NCI-H2029 treated with DMSO at 0.1 percent for 48 hours (cell line): ENCODE measurements at places on chromosomes 2 and 18.

- no peak for DNase-seq
These were observed 1.7 kb downstream of the RNU4ATAC start for GRCh38 chr2:121532347-121532766.

DNA sequence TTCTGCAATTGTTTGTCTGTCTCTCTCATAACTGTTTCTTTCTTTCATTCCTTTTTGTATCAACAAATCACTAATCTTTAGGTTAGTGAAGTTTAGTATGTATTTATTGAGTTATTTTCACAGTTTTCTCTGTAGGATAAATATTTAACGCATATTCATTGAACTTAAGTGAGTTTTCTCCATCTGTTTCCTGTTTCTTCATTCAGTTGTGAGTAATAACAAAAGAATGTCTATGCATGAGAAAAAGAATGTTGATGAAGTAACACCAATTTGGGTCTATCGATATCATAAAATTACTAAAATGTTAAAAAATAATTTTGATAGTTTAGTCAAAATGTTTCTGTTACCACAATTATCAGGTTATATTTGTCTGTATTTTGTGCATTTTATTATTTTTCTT is 948.0 kb downstream of the DSC3 start:
- no peak for DNase-seq

DNA sequence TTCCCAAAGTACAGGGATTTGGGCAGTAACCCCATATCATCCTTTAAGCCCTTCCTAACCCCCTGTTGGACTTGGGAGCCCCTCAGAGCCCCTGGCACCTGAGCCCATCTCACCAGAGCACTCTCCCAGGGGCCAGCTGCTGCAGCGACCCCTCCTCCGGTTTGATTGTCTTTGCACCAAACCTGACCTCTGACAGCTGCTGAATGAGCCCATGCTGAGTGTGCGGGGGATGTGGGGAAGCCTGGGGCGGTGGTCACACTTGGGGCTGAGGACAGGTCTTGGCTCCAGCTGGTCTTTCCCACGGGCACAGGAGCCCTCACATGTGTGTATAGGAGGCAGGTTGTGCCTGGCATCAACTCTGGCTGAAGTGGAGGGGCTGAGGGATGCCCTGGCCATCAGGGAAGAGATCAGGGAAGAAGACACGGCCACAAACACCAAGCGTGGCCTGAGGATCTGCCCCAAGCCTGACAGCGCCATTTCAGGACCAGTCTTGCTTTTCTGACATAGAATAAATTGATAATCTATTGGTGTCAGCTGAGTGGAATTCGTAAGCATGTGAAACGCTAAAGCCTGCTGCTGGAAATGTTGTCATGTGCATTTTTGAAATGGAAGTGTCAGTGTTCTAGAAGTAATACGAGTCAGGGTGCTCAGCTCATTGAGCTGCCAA is 102.4 kb downstream of the ACKR3 start:
- no peak for DNase-seq

GRCh38 chr2:216159646-216160045 is 50.5 kb downstream of the XRCC5 start:
- DNase-seq = no peak

GRCh38 chr2:194765723-194766122 is 891.3 kb upstream of the SLC39A10 start:
- no peak for DNase-seq

DNA sequence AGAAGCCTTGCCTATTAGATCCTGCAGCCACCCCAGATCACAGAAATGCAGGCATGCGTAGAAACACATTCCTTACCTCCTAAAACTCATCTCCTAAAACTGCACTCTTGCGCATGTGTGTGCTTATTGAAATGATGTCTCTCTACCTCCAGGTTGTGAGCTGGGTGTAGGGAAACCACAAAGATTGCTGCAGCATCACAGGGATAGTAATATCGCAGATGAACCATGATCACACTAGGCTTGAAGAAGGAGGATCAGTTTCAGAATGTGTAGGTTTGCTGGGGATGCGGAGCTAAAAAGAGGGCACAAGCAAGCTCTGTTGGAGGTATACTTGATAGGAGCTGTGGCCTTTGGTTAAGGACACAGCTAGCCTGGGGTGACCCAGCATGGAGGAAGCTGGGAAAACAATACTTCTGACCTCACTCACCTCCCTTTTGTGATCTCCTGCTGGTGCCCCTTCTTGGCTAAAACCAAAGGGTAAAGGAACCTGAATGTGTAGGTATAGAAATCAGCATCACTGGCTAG is 118.8 kb downstream of the SETBP1 start:
- no peak for DNase-seq

- DNase-seq = no peak
These were observed 101.0 kb downstream of the ALPK2 start for GRCh38 chr18:58527952-58528287.

DNA sequence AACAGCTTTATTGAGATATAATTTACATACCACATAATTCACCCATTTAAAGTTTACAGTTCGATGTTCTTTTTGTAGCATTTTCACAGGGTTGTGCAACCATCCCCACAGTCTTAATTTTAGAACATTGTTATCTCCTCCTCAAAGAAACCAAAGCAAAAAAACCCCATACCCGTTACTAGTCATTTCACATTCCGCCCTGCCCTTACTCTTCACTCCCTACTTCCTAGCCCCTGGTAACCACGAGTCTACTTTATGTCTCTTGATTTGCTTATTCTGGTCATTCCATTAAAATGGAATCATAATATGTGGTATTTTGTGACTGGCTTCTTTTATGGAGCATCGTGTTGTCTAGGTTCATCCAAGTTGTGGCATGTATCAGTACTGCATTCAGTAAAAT is 137.7 kb downstream of the TANC1 start:
- no peak for DNase-seq

DNA sequence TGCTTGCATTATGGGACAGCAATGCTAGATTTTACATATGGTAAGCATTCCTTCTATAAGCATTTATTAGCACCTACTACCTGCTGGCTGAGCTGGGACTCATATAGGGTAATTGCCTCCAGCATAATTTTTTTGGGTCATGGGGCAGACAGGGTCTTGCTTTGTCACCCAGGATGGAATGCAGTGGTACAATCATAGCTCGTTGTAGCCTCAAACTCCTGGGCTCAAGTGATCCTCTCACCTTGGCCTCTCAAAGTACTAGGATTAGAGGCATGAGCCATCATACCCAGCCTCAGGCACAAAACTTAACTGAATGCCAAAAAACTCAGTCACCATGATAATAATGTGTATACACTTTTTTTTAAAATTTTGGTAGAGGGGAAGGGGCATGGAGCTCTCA is 35.3 kb downstream of the TMEM237 start:
- DNase-seq = no peak

- no peak for DNase-seq
These were observed 68.3 kb downstream of the NEB start for GRCh38 chr2:151665959-151666358.

GRCh38 chr2:176164611-176165369 is 7.7 kb downstream of the HOXD3 start:
- DNase-seq = no peak

DNA sequence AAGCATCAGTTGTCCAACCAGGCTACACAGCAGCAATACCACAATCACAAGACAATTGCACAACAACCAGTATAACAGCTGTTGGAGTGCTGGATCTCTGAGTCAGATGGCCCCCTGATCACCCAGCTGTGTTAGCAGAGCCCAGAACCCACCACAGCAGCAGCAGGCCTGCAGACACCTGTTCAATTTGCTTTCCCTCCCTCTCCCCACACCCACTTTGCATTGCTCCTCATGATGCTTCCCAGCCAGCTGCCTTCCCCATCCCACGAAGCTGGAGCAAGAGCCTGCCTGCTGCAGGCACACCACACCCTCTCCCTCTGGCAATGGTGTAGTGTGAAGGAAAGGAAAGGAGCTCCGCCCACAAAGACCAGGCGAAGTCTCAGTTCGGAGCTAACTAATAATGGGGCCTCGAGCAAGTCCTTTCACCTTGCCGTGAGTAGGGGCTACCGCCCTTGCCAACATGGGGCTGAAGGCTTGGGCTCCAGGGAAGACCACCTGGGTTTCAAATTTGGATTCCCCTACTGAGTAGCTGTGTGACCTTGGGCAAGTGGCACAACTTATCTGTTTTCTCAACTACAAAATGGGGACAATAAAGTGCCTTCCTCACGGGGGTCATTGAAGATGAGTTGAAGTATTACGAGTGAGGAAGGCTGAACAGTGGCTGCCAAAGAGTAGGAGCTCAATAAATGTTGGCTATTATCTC is 19.4 kb upstream of the ZBTB7C start:
- no peak for DNase-seq

DNA sequence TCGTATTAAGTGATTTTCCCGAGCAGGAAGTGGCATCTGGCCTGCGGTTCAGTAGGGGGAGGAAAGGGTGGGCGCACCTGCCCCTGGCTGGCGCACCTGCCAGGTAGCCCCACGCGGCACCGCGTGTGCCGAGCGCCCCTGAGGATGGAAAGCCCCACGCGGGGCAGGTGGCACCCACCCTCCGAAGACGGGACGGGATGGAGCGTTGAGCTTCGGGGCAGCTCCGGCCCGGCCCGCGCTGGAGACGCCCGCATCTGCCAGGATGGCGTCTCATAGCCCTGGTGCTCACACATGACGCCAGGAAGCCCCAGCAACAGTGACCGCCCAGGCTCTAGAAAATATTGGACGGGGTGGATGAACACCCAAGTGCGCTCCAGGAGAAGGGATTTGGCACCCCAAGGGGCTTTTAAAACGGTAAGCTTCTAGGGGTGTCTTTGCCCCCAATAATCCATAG is 2.5 kb upstream of the NFATC1 start:
- DNase-seq = no peak

DNA sequence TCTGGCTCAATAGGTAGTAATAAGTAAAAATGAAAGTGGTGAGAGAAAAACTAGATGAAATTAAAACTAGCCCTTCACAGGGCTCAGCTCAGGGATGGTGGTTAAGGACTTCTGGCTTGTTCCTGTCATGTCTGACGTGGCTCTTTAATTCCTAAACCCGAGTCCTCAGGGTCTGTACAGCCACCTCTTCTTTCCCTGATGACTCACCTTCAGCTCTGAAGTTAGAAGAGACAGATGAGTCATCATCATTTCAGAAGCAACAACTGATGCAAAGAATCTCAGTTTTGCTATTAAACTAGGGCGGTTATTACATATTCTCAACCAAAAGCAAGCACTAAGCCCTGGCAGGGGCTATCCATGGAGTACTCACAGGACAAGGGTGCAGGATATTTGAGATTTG is 24.0 kb upstream of the ITGB6 start:
- no peak for DNase-seq

GRCh38 chr18:40851014-40851429 is 1104.0 kb upstream of the PIK3C3 start:
- DNase-seq = no peak

- DNase-seq = no peak
These were observed 36.0 kb downstream of the DNMT3A start for GRCh38 chr2:25305775-25306174.

GRCh38 chr18:48563027-48563426 is 24.2 kb downstream of the CTIF start:
- no peak for DNase-seq

- DNase-seq = no peak
These were observed 1.5 kb downstream of the CAB39 start for GRCh38 chr2:230714136-230714480.

GRCh38 chr2:240235811-240236210 is 95.4 kb upstream of the OTOS start:
- DNase-seq = no peak

DNA sequence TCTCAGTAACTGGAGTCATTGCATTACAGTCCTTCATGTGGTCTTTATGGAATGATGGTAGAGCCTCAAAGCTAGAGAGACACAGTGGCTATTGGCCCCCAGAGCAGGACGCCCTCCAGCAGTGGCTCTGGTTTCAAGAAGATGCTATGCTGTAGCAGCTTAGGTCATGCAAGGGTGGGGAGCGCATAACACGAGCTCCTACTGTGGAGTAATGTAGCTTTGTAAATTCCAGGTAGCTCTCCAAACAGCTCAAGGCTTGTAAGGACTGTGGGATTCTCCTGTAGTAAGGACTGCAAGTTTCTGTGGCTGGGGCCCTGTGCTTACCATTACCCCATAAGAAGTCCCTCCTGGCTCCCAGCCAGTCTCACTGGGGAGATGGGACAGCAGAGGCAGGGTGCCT is 15.6 kb downstream of the APLF start:
- no peak for DNase-seq

GRCh38 chr18:75139226-75139911 is 69.6 kb downstream of the PTGR3 start:
- DNase-seq = no peak

DNA sequence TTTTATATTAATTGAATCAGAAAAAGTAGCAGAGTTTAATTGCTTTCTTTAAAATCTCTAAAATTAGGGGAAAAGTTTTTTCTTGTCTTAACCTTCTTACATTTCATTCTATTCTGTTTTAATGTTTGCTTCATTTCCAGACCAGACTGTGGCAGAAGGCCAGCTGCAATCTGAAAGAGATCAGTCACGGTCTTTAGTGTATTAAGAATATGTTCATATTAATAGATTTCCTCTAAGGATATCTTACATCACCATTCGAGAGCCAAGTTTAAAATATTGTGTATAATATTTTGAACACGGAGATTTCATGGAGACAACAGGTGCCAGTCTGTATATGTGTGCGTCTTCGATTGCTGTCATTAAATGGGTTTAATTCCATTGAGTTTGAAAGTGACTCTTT is 230.9 kb upstream of the ZSWIM2 start:
- no peak for DNase-seq

DNA sequence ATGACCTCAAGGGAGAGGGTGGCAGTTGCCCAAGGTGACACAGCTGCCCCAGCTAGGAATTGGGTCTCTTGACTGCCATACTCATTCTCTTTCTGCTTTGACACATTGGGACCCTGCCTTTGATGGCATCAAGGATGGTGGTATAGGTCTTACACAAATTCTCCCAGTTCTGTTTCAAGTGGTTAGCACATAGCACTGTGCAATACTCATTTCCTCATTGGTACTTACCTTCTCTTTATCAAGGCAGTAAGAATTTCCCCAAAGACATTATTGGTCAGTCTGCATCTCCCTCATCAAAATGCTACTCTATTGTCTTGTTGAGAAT is 35.9 kb upstream of the CCDC93 start:
- DNase-seq = no peak

- DNase-seq = no peak
These were observed 61.3 kb upstream of the NXPH2 start for GRCh38 chr2:138841459-138841858.

DNA sequence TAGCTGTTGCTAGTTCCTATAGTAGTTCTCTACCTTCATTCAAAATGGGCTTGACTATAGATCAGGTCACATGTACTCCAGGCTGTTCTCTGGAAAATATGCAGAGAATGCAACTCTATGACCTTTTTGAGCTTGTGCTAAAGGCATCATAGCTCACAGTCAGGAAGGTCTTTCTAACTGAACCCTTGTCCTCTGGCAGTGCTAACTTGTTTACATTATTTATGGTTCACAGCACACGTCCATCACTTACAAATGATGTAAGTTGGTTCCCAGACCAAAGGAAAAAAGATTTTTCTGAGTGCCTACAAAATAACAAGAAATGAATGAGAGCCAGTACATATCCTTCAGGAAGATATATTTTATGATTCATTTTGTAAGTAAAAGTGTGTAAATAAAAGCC is 236.1 kb downstream of the GCA start:
- DNase-seq = no peak
